ENCODE measurements at places on chromosomes 4 and X.

- no peak for DNase-seq
Measured at GRCh38 chr4:91936311-91936710, 367.5 kb upstream of the GRID2 start.

DNA sequence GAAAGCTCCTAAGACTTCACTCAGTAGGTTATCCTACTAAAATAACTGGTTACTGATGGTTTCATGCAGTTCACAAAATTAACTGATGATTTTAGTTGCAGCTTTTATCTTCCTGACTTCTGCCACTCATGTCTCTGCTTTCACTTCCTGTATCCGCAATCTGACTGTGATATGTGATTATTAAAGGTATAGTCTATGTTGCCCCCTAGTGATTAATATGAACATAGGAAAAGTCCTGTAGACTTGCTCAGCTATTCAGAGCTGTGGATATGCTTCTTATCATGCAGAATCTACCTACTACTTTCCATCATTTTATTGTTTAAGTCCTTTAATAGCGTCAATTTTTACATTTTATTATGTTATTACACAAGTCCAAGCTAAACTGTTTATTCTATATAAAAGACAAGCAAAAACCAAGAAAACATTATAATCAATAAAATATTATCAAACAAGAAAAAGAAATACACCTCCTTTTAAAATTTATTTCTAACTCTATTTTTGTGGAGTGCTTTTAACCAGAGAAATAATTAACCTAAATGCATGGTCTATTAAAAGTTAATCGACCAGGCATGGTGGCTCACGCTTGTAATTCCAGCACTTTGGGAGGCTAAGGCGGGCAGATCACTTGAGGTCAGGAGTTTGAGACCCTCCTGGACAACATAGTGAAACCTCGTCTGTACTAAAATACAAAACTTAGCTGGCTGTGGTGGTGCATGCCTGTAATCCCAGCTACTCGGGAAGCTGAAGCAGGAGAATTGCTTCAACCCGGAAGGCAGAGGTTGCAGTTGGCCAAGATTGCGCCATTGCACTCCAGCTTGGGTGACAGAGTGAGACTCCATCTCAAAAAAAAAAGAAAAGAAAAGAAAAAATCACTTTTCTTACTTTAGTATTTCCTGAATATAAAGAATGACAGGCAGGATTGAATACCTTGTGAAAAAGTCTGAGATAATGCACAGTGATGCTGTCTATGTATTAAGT is 40.4 kb upstream of the TLR2 start:
- DNase-seq = no peak

- DNase-seq = no peak
Measured at GRCh38 chr4:39044956-39045826, 13.0 kb upstream of the TMEM156 start.

DNA sequence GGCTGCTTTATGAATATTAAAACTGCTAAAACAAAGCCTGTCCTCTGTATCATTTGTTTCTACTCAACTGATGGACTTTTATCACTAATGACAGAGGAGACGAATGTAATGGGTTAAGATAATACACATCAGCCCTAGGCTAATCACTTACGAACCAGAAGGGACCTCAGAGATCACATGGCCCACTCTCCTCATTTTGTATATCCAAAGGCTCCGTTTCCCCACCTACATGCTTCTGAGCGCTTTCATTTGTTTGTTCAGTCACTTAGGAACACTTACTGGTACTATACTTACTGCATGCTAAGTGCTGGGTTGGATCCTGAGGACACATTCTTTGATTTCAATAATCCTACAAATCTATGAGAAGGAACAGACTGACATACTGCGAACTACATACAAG is 169.3 kb downstream of the CEP135 start:
- DNase-seq = no peak

GRCh38 chr4:88456670-88457306 is at the start of gene HERC5:
TSS of gene HERC5 (plus strand) at chr4:88457119. CDS start at chr4:88457270, 151 bp downstream.
- DNase-seq = peak; percentile 86

DNA sequence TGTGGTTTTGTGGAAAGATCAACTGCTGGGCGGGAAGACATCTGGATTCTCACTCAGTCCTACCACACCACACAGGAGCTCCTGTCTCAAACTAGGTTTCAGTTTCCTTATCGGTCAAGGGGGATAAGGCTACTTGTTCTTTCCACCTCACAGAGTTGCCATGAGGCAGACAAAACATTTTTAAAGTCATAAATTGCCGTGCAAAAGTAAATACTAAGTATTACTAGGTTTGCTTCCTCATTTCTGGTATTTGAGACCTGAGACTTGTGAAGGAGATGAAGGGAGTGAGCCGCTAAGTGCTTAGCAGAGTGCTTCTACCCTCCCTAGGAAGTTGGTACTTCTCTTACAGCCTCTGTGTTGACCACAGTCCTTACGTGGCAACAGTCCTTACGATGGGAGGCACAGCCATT is 1.5 kb downstream of the LAP3 start:
- DNase-seq = no peak

GRCh38 chr4:162272215-162272614 is 108.4 kb upstream of the FSTL5 start:
- DNase-seq = no peak

DNA sequence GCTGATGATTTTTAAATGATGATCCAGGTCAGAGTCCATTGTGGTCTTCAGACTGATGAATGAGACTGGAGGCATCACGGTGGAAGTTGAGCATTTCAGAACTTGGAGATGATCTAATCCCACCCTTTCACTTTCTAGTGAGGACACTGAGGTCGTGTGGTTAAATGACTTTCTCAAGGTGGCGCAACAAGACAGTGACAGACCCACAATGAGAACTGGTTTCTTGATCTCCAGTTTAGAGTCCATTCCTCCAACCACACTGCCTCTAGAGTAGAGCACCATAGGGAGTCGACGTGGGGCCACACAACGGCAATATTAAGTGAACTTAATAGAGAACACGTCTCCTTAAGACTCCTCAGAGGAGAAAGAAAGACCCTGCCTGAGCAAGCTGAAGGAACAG is 381.0 kb downstream of the UNC5C start:
- DNase-seq = no peak

DNA sequence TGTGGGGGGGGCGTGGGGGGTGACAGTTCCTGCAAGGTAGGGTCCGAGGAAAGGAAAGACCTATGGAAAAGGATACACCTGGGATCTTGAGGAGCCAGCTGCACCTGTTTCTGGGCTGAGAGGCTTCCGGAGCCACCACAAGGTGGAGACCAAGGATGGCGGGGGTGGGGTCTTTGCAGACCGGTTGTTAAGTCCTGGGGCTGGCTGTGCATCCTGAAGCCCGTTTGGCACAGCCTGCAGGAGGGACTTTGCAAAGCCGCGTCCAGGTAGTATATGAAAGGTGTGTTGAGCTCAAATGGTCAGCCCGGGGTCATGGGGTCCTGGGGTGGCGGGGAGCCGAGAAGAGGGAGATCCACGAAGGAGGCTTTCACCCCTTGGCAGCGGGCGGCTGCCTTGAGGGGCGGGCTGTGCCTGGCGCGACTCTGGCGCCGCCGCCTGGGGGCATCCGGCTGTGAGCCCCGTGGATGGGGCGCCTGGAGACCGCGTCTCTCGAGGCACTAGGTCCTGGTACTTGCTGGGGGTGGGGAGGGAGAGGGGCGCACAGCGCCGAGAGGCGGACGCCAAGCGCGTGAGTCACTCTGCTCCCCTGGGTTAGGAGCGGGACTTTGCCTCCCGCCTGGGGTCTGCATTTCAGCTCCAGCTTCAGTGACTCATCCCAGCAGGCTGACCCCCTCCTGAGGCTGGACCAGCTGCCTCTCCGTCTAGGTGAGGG is 58.2 kb upstream of the DYNLT3 start:
- DNase-seq = no peak

Data from stimulated activated CD8-positive, alpha-beta memory T cell treated with anti-CD3 and anti-CD28 coated beads, Interleukin-4, amount 100 ng/mL, for 1 hour (primary cell).